ENCODE measurements at places on chromosomes 11 and 22.

DNA sequence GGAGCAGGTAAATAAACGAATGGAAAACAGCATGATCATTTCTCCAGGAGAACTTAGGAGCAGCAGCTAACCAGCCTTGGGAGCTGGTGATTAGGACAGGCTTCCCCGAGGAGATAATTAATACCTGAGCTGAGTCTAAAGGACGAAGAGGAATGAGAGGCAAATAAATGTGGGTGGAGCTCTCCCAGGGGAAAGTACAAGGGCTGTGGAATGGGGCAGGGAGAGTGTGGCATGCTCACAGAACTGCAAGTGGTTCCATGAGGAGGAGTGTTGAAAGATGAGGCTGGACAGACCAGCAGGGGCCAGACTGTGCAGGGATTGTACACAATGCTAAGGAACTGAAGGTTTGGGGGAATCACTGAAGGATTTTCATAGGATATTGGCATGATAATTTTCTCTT is 14.2 kb upstream of the TLCD5 start:
- DNase-seq: no peak

GRCh38 chr11:66020618-66021357 is 5.5 kb downstream of the CATSPER1 start:
- no peak for DNase-seq

GRCh38 chr11:10305964-10306918 is 1.4 kb downstream of the ADM start:
- no peak for DNase-seq

DNA sequence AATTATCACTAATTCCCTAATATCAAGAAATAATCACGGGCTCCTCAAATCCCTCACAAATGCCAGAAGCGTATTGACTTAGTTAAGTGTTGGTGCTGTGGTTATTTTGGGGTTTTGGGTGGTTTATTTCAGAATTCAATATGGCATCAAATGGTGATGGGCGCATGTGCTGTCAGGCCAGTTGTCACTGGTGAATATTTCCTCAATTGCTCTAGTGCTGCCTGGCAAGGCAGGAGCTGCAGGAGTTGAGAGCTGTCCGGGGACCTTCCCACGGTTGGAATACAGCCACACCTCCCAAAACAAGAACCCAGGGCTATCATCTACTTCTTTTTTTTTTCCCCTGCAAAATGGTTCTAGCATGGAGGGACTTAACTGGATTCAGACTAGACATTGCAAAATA is 10.3 kb downstream of the IGLL5 start:
- no peak for DNase-seq

GRCh38 chr22:42961810-42962209 is 53.1 kb downstream of the PACSIN2 start:
- no peak for DNase-seq

- no peak for DNase-seq
Measured at GRCh38 chr11:134687548-134687947, 275.5 kb upstream of the B3GAT1 start.

GRCh38 chr11:15057329-15057728 is 16.1 kb upstream of the CALCB start:
- no peak for DNase-seq

- DNase-seq: no peak
Measured at GRCh38 chr11:14308114-14308896, 50.7 kb downstream of the RRAS2 start.

GRCh38 chr11:131910523-131911387 is 540.3 kb downstream of the NTM start:
- no peak for DNase-seq

DNA sequence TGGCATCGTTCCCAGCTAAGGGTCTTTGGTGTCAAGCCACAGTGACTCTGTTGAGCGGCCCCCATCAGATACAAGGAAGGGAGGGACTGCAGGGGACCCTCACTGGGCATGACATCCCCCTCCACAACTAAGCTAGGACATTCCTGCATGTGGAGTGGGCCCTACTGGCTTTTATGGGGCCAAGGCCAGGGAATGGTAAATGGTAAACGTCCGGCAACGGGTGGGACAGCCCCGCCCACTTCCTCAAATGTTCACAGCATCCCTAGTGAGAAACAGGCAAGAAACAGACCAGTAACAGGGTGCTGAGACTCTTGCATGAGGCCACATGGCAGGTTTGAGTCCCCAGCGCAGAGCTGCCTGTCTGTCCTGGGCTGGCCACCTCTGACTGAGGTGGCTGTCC is 4.4 kb downstream of the TMPRSS6 start:
- DNase-seq: no peak

- no peak for DNase-seq
Measured at GRCh38 chr11:96464700-96465307, 75.0 kb downstream of the JRKL start.

GRCh38 chr11:8709002-8709672 is 26.5 kb downstream of the RPL27A start:
- no peak for DNase-seq

- no peak for DNase-seq
Measured at GRCh38 chr11:86117001-86117711, 48.3 kb upstream of the PICALM start.

- no peak for DNase-seq
Measured at GRCh38 chr11:129346916-129347315, 28.7 kb upstream of the BARX2 start.

- DNase-seq: no peak
Measured at GRCh38 chr11:134027671-134028070, 41.2 kb upstream of the JAM3 start.

GRCh38 chr11:36235750-36236149 is 53.5 kb downstream of the COMMD9 start:
- DNase-seq: no peak

GRCh38 chr11:10377183-10377582 is 72.3 kb downstream of the ADM start:
- no peak for DNase-seq

- no peak for DNase-seq
Measured at GRCh38 chr11:133982876-133983275, 26.1 kb upstream of the IGSF9B start.

- no peak for DNase-seq
Measured at GRCh38 chr11:27861706-27862430, 161.6 kb upstream of the BDNF start.

DNA sequence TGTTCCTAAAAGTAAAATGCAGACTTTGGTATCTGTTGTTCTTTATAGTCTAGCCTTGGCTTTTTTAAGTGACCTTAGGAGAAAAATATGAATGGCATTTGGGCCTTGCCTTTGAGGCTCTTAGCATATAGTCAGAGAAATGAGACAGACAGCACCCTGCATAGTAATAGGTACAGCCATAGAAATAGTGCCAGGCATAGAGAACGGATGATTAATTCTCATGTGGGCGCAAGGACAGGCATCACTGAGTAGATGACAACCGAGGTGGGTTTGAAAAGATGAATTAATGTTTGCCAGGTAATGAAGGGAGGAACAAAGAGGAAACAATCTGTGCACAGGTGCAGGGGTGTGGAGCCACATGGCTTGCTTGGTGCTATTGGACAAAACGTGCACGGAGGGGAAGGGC is 90.5 kb downstream of the BMAL1 start:
- no peak for DNase-seq

DNA sequence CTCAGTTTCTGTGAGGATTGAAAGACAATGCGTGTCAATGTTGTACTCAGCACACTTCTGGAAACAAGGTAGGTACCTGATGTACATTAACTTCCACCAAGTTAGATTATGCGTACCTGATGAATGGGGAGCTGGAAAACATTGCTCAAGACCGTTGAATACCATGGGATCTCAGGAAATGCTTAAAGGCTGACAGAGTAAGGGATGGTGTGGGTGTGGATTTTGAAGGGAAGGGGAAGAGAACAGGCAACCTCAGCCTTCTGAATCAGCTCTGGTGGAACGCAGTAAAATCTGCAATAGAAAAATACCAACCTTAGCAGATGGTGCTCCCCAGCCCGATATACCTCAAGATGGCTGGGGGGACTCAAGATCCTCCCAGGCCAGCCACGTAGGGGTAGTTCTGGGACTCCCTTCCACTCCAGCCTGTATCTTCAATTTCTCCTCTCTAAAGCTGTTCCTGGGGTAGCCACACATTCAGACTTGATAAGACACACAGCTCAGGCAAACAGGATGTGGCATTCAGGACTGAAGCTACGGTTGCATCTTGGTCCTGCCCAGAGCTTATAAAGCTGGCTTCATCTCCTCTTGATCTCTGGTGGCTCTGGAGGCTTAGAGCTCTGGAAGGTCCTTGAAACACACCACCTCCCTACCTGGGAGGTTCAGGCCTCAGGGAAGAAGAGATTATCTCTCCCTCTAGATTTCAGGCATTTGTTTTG is 111.8 kb downstream of the CTNND1 start:
- DNase-seq: no peak

DNA sequence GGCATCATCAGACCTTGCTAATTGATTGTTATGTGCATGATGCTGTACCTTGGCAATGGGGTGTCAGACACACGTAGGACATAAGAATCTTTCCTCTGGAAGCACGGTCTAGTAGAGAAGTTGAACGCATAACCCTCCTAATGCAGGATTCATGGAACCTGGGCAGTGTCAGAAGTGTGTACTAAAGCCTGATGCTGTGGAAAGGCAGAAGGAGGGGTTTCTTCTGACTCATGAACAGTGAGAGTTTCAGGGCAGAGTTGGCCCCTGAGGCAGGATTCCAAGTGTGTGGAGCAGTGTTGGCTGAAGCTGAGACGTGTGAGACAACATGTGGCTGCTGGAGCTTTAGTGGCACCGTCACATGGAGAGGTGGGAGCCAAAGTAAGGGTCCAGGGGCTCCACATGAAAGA is 3.5 kb downstream of the PANX1 start:
- DNase-seq: no peak

DNA sequence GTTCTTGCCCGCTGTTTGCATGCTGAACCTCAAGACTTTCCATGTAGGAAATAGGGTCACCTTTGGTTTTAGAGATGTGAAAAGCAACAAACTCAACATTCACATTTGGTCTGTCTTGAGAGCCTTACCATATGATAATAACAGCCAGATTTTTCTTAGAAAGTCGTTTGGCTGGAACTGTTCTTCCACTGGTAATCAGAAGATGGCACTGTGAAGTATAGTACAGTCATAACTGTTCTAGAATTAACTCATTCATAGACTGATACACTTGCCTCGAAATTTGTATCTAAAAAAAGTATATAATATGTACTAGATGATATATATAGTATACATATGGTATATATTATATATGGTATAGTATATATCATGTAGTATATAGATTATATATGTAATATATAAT is 12.3 kb downstream of the LUZP2 start:
- DNase-seq: no peak

- DNase-seq: no peak
Measured at GRCh38 chr11:78244080-78244479, 55.4 kb downstream of the USP35 start.

GRCh38 chr11:74736031-74736430 is 4.8 kb upstream of the CHRDL2 start:
- DNase-seq: no peak

DNA sequence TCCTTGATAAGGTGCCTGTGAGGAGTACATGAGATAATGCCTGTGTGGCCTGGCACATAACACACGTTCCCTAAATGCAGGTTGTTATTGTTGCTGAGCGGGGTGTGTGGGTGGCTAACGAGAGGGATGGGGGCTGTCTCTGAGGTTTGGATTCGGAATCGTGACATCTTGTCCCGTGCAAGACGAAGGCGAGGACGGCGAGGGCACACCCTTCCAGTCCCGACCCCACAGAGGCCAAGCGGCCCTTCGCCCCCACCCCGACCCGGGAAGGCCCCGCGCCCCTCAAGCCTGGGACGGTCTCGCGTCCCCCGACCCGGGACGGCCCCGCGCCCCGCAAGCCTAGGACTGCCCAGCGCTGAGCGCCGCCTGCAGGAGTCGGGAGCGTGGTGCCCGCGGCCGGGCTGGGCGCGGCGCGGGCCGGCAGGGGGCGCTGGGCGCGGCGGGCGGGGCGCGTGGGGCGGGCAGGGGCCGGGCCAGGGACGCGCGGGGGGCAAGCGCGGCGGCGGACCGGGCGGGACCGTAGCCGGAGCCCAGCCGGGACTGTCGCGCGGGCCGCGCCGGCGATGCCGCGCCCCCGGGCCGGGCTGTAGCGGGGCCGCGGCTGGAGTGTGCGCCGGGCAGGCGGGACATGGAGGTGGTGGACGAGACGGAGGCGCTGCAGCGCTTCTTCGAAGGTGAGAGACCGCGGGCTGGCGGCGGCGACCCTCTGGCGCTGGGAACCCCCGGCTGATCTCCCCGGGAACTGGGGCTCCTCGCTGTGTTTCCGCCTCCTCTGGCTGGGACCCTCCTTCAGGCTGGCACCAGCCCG is at the start of gene MYRF:
Gene MYRF (plus strand): TSS at position 520 of the 808 bp plus-strand sequence. CDS start 109 bp downstream, at position 629.
- DNase-seq: no peak

- no peak for DNase-seq
Measured at GRCh38 chr11:102853055-102853454, 9.6 kb upstream of the MMP3 start.

DNA sequence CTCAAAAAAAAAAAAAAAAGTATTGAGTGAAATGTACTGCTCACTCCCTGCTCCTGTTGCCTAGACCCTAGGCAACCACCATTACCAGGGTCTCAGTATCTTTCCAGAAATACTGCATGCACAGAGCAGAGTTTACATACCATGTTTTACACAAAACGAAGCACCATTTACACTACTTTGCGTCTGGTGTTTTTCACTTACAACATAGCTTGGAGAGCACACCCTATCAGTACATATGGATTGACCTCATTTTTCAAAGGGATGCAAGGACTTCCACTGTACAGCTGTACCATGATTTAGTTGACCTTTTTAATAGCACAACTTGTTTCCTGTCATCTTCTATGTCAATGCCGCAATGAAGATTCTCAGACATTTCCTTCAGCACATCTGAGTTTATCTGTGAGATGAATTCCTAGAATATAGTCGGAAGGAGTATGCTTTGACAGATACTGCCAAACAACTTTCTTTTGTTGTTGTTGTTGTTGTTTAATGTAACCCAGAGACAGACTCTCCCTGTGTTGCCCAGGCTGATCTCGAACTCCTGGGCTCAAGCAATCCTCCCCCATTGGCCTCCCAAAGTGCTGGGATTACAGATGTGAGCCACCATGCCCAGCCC is 6.1 kb downstream of the MYH9 start:
- DNase-seq: no peak

GRCh38 chr11:87820011-87820410 is 355.2 kb downstream of the RAB38 start:
- DNase-seq: no peak

Measured in iPS DF 19.7 (cell line).